Nephron progenitor cell (in vitro differentiated cells): ENCODE measurements at places on chromosomes 6 and 20.

- no peak for DNase-seq
Measured at GRCh38 chr20:904039-904545, 12.0 kb downstream of the ANGPT4 start.

GRCh38 chr20:37345339-37346235, at the start of gene SRC:
Gene SRC, plus strand, starts transcription at chr20:37346140. Its CDS starts 38,014 bp downstream, at chr20:37384154.
- DNase-seq: peak; percentile 81

DNA sequence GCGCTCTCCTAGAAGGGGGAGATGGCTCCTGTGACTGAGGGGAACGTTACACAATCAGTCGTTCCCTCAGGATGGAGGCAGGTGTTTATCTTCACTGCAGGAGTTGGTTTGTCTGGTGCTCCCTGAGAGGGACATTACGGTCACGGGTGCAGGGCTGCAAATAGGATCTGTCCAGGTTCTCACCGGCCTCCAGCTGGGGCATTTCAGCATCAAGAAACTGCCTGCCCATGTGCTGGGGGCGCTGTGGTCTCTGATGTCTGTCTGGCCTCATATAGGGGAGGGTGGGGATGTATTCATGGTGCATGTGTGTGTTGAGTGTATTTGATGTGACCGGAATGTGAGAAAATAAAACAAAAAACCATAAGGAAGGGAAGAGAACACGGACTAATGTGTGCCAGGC, 77.1 kb downstream of the TBC1D7 start:
- DNase-seq: no peak

GRCh38 chr6:6377621-6378020, 57.2 kb upstream of the F13A1 start:
- DNase-seq: no peak

GRCh38 chr6:3371222-3371949, 85.5 kb downstream of the SLC22A23 start:
- no peak for DNase-seq

- no peak for DNase-seq
Measured at GRCh38 chr6:33316603-33317418, 733 bp downstream of the ZBTB22 start.

- no peak for DNase-seq
Measured at GRCh38 chr6:153140299-153140698, 9.2 kb upstream of the RGS17 start.

GRCh38 chr6:15960740-15961634, 167.9 kb upstream of the MYLIP start:
- no peak for DNase-seq

- DNase-seq: no peak
Measured at GRCh38 chr6:48472535-48472934, 361.5 kb upstream of the PTCHD4 start.

DNA sequence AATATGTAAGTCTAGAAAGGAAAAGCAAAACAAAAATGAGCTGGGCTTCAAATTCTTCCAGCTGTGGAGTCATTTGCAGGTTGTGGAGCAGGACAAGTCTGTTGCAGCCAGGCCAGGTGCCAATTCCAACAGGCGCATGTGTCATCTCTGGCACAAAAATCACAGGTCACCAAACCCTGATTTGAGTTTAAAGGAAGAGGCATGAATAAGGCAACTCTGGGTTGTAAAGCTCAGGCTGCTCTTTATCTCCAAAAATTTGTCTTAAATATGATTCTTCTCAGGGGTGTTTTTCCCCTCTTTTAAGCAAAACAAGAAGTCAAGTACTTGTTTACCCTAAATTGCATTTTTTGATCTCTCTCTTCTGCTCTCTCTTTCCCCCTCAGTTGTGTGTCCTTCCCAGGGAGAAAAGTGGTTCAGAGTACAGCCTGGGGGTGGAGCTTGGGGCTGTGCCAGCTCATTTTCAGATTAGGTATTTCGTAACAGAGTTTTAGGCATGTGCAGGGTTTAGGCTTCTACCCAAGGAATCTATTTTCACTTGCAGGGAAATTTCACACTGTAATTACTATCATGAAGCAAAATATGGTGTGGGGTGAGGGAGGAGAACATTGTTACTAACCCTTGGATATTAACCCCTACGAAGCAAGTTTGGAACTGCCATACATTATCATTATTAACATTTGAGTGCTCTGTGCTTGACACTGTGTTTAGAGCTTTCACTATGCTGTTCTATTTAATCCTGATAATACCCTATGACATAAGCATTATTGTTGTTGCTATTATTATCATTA, 8.3 kb upstream of the NCOA3 start:
- DNase-seq: no peak

- DNase-seq: no peak
Measured at GRCh38 chr6:116543149-116543548, 2.3 kb downstream of the TRAPPC3L start.

GRCh38 chr6:1597924-1598323, 11.8 kb upstream of the FOXC1 start:
- no peak for DNase-seq

DNA sequence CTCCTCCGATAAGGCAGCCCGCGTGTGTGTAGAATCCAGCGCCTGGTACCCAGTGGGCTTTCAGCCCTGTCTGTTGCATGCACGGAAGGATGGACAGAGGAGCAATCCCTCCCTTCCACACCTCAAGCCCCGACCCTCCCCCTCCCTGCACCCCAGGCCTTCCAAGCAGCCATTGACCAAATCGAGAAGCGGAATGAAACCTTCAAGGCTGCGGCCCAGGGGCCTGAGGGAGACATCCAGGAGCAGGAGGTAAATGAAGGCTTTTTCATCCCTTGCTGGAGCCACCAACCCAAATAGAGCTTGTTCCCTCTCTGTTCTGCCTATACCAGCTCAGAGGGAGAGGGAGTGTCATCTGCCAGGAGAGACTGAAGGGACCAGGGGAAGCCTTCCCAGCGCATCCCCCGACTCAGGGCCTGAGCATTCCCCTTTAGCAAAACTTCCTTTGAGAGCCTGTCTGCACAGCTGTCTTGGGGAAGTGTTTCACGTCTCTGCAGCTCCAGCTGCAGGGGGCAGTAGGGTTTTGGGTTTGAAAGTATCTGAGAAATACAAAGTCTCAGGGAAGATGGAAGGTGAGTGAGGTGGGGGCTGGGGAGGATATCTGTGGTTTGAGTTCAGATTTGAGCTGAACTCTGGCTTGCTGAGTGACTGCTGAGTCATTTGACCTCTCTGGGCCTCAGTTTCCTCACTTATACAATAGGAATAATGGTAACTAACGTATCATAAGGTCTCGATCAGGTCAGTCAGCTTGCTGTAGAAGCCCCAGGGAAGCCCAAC, 16.1 kb downstream of the FGD2 start:
- DNase-seq: no peak

DNA sequence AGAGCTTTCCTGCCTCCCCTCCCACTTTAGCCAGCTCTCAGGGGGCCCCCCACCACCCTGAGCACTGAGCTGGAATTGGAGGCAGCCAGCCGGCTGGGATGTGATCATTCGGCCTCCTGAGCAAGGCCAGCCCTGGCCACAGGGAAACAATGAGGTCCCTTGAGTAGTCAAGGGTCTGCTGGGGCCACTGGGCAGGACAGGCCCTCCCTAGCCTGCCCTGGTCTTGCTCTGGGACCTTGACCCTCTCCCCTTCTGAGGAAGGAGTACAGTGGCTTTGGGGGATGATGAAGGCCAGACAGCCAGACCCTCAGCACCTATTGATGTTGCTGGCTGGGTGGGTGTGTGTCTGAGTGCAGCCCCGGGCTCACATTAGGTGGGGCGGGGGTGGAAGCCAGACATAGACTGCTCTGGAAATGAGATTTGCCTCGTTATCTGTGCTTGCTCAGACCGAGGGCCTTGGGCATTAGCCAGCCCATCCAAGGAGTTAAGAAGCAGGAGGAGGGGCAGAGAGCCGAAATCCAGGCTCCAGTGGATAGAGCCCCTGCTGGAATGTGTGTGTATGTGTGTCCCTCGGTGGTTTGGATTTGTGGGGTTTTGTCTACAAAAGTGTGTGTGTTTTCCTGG, 21.3 kb downstream of the CD40 start:
- no peak for DNase-seq
